ENCODE measurements at places on chromosomes 13 and 19.

DNA sequence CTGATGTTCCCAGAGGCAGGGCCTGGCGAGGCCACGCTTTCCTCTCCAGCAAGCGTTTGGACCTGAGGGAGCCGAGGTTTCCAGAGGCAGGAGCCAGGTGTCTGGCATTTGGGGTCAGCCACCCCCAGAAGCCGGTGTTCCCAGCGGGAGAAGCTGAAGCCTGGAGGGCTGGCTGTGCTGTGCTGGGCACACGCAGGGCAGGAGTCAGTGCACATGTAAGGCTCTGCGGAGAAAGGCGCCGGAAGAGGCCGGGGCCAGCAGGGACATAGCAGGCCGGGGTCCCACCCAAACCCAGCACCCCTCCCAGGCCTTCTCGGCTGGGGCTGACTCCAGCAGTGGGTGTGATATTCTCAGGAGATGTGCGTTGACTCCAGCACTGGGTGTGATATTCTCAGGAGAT lies 31.6 kb downstream of the MCF2L start:
- DNase-seq: no peak

DNA sequence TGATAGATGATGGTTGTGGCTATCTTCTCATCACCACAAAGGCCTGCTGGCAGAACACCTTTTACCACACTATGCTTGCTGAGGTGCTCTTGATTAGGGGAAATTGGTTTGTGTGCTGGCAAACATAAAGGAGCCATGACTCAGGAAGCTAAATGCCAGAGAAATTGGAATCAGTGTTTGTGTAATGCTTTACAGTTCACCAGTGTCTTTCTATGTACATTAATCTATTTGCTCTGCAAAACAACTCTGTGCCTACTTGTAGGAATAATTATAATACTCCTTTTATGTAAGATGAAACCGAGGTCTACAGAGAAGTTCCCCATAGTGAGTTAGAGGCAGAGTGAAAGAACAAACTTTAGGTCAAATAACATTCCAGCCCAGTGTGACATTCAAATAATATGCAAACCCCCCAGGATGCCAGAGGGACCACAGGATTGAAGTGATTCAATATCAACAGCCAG lies 390.5 kb upstream of the HTR2A start:
- DNase-seq: no peak

- DNase-seq: no peak
Measured at GRCh38 chr13:104949840-104950740, 1585.4 kb downstream of the EFNB2 start.

- no peak for DNase-seq
Measured at GRCh38 chr19:2611483-2612464, 90.7 kb downstream of the GNG7 start.

DNA sequence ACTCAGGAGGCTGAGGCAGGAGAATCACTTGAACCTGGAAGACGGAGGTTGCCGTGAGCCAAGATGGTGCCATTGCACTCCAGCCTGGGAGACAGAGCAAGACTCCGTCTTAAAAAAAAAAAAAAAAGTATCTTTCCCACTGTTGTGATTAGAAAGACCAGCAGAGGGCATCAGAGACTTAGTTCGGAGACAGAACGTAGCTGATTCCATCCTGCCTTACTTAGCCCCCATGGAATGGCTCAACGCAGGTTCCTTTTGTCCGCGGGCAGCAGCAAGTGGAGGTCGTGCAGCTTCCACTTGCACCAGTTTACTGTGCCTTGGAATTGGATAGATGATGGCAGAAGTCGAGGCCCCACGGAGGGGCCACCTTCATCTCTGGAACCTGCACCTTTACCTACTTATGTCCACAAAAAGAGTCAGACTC lies 8.1 kb downstream of the TIMM29 start:
- no peak for DNase-seq

DNA sequence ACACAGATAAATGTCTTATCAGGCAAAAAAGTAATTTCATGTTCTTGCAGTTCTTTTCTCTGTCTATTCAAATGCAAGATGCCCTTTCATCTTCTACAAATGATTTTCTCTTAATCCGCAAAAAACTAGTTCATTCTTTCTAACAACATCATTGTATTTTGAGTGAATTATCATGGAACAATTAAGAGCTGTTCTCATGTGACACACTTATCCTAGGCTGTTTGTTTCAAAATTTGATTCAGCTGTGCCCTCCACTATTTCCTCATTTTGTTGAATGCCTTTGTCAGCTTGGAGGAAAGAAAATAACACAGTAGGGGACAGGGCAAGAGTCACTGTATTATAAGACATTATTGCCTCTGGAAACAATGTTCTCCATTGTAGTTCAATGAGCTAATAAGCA lies 396.9 kb downstream of the KCTD12 start:
- no peak for DNase-seq

- DNase-seq: peak; percentile 58
Measured at GRCh38 chr13:27130979-27131623, 40.5 kb downstream of the USP12 start.

GRCh38 chr19:7602240-7602934 lies 6.7 kb downstream of the CAMSAP3 start:
- DNase-seq: no peak

DNA sequence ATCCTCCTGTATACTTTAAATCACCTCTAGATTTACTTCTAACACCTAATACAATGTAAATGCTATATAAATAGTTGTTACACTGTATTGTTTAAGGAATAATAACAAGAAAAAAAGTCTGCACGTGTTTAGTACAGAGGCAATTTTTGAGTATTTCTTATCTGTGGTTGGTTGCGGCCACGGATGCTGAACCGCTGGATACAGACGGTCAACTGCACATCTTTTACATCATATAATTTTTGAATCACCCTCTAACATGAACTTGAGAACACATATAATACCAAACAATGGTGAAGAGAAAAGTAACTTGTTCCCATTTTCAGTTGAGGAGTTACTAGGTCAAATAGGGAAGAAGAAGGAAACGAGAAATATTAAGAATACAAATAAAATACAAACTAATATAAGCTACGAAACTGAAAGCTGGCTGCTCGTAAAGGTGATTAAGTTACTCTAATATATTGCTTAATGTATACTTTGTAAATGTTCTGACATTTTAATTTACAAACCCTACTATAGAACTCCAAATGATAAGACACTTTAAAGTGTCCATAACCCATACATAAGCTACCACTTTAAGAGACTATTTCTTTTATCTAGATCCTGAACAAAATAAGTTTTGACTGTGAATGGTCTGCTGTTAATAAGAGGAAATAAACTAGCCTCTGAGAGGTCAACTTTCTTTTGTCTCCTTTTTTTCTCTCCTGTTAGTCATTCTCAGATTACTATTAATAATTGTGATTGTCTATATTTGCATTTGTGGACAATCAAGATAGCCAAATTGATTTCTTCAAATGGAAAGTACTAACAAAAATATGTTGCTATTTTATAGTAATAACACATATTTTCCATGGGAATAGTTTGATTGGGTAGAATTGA lies 457.4 kb downstream of the DIAPH3 start:
- DNase-seq: no peak

DNA sequence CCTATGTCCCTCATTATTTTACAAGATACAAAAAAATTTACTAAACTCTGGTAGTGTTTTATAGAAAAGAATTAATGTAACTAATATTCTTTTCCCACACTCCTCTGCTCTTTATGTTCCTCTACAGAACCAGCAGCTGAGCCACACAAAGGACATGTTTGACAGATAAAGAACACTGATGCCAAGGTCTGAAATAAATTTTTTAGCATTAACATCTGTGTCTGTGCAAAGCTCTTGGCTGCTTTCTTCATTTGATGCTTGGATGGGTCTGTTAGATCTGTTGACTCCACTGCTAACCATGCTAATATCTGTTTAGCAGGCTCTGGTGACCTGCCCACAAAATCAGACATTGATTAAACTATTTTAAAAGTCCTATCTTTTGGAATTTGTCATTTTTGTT lies 2363.8 kb downstream of the PCDH9 start:
- DNase-seq: no peak

- DNase-seq: peak; percentile 86
Measured at GRCh38 chr19:14369399-14370168, 11.7 kb upstream of the ADGRE5 start.

DNA sequence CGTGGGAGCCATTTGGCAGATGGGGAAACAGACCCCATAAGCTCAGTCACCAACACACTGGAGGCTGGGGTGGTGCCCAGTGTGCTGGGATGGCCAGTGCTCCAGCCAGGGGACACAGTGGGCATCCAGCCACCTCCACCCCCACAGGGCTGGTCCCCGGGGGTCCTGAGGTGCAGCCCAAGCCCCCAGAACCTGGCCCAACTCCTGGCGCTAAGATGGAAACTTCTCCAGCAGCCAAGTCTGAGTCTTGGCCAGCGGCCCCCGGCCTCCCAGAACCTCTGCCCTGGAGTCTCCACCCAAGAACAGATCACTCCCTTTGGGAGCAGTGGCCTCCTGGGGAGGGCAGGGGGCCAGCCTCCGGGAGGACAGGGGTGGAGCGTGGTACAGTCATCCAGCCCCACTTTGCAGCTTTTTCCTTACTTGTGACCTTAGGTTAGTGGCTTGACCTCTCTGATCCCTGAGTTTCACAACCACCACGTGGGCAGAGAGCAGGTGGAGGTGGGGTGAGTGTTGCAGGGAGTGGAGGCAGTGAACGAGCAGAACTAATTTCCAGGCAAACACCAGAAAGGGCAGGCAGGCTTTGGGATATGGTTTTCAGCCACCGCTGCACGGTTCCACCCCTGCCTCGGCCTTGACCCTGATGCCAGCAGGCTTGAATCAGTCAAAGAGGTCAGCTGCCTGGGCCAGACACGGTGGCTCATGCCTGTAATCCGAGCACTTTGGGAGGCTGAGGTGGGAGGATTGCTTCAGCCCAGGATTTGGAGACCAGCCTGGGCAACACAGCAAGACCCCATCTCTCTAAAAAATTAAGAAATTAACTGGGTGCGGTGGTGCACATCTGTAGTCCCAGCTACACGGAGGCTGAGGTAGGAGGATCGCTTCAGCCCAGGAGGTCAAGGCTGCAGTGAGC lies 4.3 kb upstream of the NRTN start:
- DNase-seq: no peak

- DNase-seq: no peak
Measured at GRCh38 chr19:5067678-5068077, 98.8 kb downstream of the KDM4B start.

Measured in stimulated activated CD4-positive, alpha-beta T cell treated with anti-CD3 and anti-CD28 coated beads, Interleukin-4, amount 100 ng/mL, for 1 hour (primary cell).